ENCODE measurements at places on chromosomes 6 and 20. TPM values are rescaled to one million over a fixed set of nuclear protein-coding genes. Genes with fewer than 3 reads are reported as not detected.

MCHR2 gene
- total RNA-seq = not detected

PCMTD2 gene
- total RNA-seq = 44.7 TPM

LMBRD1 gene
- 11.9 TPM for total RNA-seq

PTCHD4 gene
- total RNA-seq = 1.1 TPM

CAPN11 gene
- total RNA-seq = not detected

UNC5CL gene
- 2.2 TPM for total RNA-seq

BLOC1S5 gene
- 12.0 TPM for total RNA-seq

TFAP2C gene
- 6.9 TPM for total RNA-seq

HAO1 gene
- total RNA-seq = 0.12 TPM

PIGU gene
- total RNA-seq = 25.1 TPM

ESF1 gene
- 25.4 TPM for total RNA-seq

COX4I2 gene
- not detected for total RNA-seq

RBM24 gene
- total RNA-seq = 3.3 TPM

BMP2 gene
- 0.15 TPM for total RNA-seq
